Fibroblast of lung (primary cell): ENCODE measurements at places on chromosomes 4 and X.

GRCh38 chr4:17688011-17688441, 73.6 kb downstream of the MED28 start:
- DNase-seq: peak; percentile 66

DNA sequence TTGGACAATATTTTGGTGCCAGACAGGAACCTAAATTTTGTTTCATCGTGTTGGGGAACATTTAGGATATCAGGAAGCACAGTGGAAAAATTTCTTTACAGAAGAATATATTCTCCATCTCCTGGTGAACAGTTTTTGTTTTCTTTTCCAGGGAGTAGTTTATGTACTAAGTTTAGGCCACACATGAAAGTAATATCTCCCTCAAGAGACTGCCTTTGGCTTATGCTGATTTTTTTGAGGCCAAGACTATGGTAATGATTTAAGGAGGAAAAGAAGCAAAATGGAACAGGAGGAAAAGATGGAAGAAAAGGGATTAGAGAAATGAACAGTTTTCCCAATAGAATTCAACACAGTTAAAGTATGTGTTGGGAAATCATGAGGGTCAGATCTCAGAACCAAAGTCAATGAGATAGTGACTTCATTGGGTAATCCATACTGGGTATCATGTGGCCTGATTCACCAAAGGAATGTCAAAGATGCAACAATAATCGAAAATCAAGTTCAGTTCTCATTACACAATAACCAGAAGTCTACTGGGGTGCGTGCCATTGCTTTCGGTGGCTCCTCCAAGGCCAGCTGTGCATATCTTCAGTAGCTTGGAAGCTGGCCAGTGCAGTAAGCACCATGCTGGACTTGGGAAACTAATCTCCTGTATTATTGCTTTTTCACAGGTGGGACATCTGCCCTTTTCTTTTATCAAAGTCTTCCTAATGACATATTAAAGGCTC, 234.8 kb downstream of the COL25A1 start:
- DNase-seq: peak; percentile 60

- DNase-seq: no peak
These were observed 34.6 kb upstream of the WDR1 start for GRCh38 chr4:10151182-10151581.

DNA sequence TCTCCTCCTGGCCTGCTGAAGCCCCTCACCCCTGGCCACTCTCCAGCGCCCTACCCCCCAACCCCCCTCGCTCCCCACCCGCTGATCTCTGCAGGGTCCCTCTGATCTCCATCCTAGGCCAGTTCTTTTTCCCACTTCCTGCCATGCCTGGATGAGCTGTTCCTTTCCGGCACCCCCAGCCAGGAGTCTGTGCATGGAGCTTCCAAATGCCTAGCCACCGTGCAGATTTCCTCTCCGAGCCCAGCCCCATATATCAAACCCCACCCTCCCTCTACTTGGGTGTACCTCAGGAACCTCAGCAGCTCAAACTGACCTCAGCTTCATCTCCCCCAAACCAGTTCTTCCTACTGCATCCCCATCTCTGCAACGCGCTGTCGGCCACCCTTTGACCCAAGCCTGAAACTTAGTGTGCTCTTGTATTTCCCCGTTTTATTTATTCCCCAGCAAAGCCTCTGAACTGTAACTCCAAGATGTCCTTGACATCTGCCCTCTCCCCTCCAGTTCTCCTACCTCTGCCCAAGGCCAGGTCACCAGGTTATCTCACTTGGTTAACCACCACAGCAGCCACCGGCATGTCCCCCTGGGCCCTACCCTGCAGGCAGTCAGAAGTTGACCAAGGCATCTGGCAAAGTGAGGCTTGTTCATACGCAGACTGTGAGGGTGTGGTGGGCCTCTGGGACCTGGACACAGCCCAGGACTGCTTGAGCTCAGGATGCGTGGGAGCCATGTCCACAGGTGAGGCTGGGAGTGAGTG, 194.9 kb upstream of the PSAPL1 start:
- DNase-seq: peak; percentile 53
